Stimulated activated CD4-positive, alpha-beta T cell treated with anti-CD3 and anti-CD28 coated beads, Interleukin-4, amount 100 ng/mL, for 1 hour (primary cell): ENCODE measurements at places on chromosomes 16 and 17.

GRCh38 chr16:19967561-19967960 is 82.9 kb upstream of the GPRC5B start:
- DNase-seq = no peak

GRCh38 chr17:7634384-7634783 is 4.4 kb downstream of the SHBG start:
- no peak for DNase-seq

- DNase-seq = no peak
Measured at GRCh38 chr17:15650741-15651582, 31.5 kb upstream of the FBXW10B start.

DNA sequence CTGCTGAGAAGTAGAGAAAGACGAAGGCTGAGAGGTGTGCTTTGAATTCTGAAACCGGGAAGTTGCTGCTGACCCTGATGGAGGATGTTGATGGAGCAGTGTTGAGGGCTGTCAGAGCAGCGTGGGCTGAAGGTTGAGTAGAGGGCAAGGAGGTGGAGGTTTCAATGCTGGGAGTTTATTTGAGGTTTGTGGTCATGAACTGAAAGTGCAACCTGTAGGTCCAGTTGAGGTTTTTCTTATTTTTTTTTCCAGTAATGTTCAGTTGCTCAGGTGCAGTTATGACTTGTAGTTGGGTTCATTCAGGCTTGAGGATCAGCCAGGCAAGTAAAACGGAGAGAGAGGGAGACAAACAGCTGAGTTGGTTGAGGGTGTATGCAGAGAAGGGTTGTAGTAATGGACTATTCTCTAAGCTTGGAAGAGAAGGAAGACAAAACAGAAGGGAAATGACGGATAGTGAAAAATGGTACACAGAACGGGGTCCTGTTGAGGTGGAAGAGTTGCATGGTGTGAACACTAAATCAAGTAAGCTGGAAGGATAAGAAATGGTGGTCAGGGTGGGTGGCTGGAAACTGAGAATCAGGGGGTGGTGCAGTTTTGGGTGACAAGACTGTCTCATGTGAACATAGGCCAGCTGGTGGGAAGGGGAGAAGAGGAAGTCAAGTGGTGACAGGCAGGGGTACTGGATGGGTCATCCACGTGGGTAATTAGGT is 8.7 kb upstream of the UBE2G1 start:
- DNase-seq = peak; percentile 31

GRCh38 chr17:1604831-1605528 is 23.7 kb downstream of the SLC43A2 start:
- DNase-seq = no peak

DNA sequence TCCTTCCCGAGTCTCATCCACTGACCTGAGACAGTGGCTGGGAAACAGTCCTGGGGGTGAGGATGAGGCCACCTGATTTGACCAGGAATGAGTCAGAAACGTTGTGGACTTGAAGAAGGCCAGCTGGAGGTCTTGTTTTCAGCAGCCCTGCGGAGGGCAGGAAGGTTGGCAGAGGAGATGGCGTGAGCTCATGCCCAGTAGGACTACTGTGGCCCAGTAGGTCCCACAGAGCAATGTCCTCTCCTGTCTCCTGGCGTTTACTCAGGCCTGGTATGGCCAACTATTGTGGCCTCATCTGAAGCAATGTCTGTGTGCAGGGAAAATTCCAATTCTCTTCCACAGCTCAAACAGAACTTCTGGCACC is 84.1 kb upstream of the DNAJA2 start:
- no peak for DNase-seq

DNA sequence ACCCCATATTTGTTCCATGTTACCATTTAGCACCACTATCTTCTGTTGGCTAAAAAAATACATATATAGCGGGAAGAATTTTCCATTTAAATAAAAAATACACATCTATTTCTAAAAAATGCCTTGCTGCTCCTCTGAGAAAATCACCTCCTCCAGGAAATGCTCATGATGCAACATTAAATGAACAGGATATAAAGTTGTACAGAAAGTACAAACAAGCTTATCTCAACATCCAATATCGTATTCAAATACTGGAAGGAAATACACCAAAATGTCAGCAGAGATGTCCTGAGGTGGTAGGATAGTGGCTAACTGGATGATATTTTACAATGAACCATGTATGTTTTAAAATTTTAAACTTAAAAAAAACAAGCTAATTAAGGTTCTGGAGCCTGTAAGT is 21.3 kb downstream of the GNA13 start:
- DNase-seq = no peak

GRCh38 chr17:75105126-75106080 is 4.4 kb upstream of the ARMC7 start:
- no peak for DNase-seq

- DNase-seq = no peak
Measured at GRCh38 chr16:79417601-79418008, 182.9 kb downstream of the MAF start.

- no peak for DNase-seq
Measured at GRCh38 chr17:53264730-53265129, 558.0 kb upstream of the KIF2B start.

DNA sequence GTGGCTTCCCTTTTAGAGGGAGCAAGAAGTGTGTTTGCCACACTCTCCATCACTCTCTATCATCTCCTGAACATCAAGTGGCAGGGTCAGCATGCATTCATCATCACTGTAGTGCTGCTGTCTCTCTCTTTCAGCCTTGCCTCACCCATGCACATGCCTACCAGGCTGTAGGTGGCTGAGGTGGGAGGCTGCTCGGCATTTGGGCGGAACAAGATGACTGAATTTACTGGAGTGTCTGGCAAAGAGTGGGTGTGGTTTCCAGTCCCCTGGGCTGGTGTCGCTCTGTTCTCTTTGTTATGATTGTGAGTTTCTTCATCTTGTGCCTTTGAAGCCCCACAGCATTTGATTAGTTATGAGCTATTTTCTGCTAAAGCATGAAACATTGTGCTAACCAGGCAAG is 541.9 kb upstream of the EEF2KMT start:
- DNase-seq = no peak

GRCh38 chr17:21166595-21167210 is 39.9 kb downstream of the DHRS7B start:
- no peak for DNase-seq

- no peak for DNase-seq
Measured at GRCh38 chr17:51643702-51644490, 383.6 kb downstream of the UTP18 start.

GRCh38 chr16:8929086-8929748 is 34.5 kb downstream of the USP7 start:
- DNase-seq = no peak
